Stimulated activated CD8-positive, alpha-beta memory T cell treated with anti-CD3 and anti-CD28 coated beads, Interleukin-12 subunit alpha, Interleukin-12 subunit beta, amount 100 ng/mL, for 4 hours (primary cell): ENCODE measurements at places on chromosomes 3 and 15.

DNA sequence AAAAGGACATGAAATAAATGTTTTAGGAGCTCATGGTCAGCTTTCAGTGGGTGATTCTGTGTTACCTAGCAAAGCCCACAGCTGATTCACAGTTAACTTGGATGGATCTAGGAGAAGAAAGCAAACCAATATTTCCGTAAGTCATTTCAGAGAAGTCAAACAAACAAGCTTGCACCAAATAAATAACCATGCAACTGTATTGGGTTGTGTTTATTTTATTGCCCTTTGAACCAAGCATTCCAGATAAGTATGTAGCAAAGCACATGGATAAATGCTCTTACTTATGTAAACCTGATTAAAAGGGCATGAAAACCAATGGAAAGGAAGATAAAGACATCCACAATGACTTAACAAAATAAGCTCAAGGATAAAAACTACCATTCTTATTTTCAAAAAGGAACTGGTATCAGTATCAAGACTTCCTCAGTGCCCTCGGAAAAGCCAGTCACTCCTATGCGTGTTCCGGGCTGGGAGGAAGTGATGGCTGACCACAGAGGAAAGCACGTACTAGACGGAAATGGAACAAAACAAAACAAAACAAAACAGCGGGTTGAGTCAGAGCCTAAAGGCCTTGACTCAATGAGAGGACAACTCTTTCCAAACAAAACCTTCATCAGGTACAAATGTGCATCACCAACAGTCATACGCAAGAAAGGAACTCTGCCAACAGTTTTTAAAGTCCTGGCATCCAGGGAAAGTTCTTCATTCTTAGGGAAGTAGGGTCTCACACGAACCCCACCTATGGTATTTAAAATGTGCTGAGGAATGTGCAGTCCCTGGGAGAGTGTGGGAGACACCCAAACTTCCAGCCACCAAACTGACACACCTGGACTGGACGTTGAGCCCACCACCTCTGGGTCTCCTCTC lies 103.3 kb downstream of the SNRK start:
- DNase-seq = peak; percentile 51

DNA sequence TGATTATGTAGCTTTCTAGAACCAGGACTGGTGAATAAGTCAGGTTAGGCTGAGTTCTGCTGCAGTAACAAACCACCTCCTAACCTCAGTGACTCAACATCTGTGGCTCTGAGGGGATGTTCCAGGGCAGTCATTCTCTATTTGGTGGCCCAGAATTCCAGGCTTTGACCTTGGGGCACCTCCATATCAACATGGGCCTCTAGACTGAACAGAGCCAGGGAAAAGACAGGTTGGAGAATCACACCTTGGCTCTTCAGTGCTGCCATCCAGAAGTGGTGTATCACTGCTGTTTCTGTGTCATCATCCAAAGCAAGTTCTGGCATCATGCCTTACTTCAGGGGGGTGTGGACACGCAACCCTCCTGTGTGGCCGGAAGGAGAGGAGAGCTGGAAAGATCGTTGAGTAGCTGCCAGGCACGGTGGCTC lies 15.3 kb downstream of the ZBTB47 start:
- no peak for DNase-seq

- no peak for DNase-seq
Measured at GRCh38 chr3:9582332-9582731, 28.7 kb upstream of the LHFPL4 start.

- no peak for DNase-seq
Measured at GRCh38 chr3:11300970-11301369, 28.8 kb downstream of the ATG7 start.

- DNase-seq = no peak
Measured at GRCh38 chr15:84981711-84982300, at the start of gene PDE8A. TSS of gene PDE8A (plus strand) at chr15:84981856. CDS start at chr15:84982163, 307 bp downstream.

DNA sequence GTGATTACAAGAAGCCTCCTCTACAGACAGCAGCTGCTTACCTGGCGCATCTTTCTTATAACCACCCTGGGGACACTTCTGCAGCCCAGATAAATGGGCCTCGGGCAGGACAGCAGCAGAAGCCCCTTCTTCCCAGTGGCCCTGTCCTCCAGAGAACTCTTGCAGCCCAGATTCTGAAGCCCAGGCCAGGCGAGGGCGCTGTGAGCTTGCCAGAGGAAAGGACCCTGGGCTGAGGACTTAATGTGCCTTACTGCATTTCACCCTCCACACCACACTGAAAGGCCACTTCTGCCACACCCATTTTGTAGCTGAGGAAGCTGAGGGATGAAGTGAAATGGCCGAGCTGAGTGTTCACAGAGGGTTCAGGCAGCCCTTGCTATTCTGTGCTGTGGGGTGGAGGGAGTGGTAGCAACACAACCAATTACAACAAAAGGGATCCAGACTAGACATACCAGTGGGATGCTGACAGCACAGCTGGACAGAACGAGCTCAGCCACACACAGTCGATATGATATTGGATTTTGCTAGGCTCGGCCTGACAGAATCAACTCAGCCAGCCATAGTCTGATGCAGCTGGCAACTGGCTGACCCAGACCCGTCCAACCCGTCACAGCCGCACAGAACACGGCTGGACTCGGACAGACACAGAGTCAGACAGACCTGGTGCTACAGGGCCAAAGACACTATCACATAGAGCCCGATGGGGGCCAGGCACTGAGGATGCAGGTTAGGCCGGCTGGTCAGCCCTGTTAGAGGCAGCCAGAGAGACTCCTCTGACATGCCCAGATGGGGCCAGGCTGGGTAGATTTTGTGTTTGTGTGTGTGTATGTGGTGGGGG lies 7.3 kb downstream of the ACOX2 start:
- DNase-seq = no peak

DNA sequence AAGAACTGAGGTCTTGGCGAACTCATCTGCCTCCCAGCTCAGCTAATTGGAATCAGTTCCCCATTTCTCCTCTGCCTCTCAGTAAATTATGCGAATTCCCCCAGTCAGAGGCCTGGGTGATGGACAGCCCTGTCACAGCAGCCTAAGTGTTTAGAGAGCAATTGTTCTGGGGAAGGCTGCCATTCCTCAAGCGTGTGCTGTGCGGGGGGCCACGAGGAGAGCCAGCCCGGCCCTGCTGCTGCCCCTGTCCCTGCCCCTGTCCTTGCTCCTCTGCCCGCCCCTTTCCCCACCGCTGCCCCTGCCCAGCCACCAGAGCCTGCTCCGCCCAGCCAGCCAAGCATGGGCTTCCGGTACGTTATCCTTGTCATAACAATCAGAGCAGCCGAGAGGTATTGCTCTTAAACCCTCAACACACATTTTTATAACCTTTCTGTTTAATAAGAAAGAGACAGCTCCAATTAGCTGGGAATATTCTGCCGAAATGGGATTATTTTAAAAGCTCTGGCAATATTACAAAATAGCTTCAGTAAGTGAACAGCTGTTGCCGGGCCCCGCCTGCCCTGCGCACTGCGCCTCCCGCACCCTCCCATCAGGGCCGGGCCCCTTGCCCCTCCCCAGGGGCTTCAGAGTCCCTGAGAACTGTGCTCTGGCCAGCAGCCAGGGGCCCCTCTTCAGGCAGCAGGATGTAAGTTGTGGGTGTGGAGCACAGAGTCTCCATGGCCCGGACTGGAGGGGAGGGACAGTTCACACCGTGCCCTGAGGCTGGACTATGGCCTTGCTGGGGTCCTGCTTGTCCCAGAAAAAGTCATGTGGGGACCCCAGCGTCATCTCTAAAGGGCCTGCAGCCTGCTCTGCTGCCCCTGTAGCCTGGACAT lies 12.4 kb upstream of the CACNA2D2 start:
- no peak for DNase-seq

- no peak for DNase-seq
Measured at GRCh38 chr3:122362026-122362425, 21.0 kb downstream of the MIX23 start.

DNA sequence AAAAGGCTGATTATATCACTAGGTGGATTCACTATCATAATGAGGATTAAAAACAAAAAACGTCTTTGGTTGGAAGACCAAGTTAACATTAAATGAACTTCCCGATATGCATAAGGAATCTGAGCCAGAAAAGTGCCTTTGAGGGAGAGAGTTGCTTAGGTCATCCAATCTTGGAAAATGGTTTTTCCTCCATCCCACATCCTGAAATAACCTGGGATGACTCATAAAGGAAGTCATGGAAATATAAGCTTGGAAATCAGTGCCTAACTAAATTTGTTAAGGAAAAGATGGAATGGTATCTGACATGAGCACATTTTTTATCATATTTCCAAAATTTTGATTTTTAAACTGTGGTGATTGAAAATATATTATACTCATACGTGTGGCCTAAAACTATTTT lies 66.0 kb downstream of the KBTBD8 start:
- no peak for DNase-seq

DNA sequence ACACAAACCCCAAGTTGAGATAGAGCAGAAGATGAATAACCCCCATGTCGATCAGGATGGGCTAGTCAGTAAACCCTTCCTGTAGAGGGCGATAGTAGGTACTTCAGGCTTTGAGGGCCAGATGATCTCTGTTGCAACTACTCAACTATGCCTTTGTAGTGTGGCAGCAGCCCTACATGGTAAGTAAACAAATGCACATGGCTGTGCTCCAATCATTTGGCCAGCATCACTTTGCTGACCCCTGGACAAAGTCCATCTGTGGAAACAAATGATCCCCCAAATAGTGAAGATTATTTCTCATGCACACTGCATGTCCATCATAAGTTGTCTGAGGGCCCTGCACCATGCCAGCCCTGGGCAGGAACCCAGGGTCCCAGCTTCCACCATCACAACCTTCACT lies 402.2 kb upstream of the PROK2 start:
- DNase-seq = no peak

- peak; percentile 46 for DNase-seq
Measured at GRCh38 chr3:169812332-169813235, at the start of the genes LRRC34 and LRRIQ4. TSS of gene LRRC34 (minus strand) at chr3:169812904. CDS start at chr3:169812548, 356 bp downstream. TSS of gene LRRIQ4 (plus strand) at chr3:169812870. CDS start at chr3:169821922, 9,052 bp downstream.

GRCh38 chr15:48634893-48635292 lies 10.6 kb downstream of the FBN1 start:
- DNase-seq = no peak

DNA sequence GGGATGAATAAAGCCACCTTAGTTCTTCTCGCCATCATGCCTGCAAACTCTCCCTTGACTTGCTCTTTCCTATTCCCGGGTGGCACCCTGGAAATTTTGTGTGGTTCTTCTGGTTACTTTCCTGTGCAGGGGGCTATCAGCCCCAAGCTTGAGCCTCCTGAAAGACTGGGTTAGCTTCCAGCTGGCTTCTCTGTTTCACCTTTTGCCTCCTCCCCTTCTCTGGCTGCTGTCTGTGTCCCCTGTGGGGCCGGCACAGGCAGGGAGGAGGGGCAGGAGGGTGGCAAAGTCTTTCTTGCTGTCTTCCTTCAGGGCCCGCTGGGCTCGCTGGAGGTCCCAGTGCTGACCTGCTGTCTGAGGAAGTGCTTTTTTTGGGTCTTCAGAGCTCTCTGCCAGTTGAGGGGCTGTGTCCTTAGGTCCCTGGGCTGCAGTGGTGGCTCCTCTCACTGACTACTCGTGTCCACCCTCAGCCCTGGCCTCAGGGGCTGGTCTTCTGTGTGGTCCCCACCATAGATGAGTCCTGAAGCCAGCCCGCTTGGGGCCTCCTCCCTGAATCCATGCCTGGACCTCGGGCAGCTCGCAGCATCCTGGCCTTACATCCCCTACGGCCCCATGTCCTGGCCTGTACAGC lies 196.5 kb downstream of the KLF13 start:
- no peak for DNase-seq

DNA sequence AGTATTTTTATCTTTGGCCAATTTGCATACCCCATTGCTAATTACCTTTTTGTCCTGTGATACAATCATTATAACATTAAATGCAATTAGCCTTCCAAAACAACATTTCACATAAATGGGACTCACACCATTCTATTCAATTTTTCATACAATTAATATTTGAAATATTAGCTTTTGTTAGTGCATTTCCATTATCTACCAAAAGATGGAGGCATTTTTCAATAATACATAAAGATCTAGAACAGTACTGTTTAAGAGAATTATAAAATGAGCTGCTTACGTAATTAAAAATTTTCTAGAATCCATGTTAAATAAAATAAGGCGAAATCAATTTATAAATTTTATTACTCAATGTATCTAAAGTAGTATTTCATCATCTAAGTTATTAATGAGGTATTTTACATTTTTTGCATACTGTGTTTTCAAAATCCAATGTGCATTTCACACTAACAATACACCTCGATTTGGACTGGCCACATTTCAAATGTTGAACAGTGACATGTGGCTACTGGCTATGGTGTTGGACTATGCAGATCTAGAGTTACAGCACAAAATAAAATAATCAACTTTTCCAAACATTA lies 74.3 kb downstream of the TJP1 start:
- DNase-seq = no peak

DNA sequence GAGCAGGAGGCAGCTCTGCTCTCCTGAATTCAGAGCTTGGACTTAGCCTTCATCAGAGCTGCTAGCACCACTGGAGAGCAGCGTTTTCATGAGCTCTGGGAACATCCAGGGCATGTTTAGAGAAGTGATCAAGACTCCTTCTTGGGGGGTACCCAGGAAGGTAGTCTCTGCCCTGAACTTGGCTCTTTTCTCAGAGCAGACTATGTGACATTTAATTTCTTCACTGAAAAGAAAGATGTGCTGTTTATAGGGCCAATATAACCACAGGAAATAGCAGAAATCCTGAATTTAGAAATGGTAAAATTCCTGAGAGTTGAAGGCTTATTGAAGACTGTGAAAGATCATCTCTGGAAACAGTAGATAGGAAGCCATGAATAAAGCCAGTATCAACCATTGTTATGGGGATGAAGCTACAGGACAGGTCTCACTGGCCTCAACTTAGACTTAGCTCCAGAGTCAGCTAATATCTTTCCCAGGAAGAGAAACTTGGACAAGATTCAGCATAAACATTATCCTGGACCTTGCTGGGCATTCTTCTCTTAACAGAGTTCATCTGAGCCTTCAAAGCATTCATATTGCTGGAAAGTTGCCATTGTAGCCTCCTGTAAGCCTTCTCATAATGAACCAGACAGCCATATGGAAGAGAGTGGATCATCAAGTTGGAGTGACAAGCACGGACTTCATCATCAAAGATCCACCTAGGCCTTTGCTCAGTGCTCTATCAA lies 386.6 kb upstream of the THBS1 start:
- no peak for DNase-seq

DNA sequence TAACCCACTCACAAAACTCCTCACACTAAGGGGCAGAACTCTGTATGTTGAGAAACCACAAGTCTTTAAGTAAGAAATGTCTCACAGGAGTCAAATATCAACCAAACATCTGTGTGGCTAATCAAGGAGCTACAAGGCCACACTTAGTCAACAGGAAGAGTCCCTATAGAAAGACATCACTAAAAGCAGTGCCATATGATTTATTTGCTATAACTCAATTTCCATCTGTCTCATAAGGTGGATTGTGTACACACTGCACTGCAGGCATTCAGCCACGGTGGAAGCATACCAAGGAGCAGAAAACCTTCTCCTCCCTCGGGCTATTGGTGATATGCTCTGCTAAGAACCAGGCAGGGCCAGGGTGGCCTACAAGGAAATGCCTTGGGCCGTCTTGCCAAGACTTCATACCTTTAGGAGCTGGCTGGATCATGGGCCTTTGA lies 197.6 kb upstream of the CFAP20DC start:
- DNase-seq = no peak

GRCh38 chr3:84961521-84962255 lies 2.9 kb downstream of the CADM2 start:
- DNase-seq = no peak

- DNase-seq = no peak
Measured at GRCh38 chr15:89756897-89757296, 5.8 kb upstream of the MESP1 start.
